SHP77 (cell line): ENCODE measurements at places on chromosomes 16 and 17.
A peak's percentile ranks its signal among the peaks of the same experiment; 100 is the strongest.

DNA sequence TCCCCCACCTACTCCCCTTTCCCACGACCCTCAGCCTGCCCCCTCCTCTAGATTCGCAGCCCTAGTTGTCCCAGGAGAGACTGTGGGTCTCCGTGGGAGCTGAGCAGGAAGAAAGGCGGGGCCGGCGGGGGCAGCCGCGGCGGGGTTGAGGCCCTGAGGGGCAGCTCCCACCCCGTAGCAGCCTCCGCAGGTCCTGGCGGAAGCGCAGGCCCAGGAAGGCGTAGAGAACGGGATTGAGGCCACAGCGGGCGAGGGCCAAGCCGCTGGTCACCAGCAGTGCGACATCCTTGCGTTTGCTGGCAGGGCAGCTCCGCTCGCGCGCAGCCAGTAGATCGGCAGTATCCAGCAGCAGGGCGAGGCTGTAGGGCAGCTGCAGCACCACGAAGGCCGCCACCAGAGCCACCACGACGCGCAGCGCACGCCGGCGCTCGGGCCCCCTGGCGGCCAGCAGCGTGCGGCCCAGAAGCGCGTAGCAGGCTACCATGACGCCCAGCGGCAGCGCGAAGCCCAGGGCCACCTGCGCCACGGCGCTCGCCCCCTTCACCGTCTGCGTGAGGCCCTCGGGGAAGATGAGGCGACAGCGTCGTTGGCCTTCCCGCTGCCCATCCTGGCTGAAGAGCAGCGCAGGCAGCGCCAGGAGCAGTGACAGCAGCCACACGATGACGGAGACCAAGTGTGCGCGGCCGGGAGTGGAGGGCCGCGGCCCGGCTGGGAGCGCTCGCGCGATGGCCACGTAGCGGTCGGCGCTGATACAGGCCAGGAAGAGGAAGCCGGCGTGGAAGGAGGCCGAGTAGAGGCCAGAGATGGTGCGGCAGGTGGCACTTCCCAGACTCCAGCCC, 1.9 kb downstream of the CCR10 start:
- DNase-seq: peak; percentile 63

DNA sequence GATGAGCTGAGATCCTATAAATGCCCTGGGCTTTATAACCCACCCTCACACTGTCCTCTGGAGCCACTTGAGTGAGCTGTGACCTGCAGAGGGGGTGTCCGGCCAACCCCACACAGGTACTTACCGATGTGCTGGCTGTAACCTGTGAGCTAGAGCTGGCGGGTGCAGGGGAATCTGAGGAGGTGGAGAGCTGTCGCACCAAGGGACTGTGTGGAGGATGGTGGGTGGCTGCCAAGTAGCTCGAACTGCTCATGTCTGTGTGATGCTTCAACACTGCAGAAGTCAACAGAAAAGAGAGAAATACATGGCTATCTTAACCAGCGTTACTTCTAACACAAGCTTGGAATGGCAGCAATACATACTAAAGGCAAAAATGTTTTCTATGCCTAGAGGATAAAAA, 39.4 kb downstream of the STH start:
- no peak for DNase-seq

DNA sequence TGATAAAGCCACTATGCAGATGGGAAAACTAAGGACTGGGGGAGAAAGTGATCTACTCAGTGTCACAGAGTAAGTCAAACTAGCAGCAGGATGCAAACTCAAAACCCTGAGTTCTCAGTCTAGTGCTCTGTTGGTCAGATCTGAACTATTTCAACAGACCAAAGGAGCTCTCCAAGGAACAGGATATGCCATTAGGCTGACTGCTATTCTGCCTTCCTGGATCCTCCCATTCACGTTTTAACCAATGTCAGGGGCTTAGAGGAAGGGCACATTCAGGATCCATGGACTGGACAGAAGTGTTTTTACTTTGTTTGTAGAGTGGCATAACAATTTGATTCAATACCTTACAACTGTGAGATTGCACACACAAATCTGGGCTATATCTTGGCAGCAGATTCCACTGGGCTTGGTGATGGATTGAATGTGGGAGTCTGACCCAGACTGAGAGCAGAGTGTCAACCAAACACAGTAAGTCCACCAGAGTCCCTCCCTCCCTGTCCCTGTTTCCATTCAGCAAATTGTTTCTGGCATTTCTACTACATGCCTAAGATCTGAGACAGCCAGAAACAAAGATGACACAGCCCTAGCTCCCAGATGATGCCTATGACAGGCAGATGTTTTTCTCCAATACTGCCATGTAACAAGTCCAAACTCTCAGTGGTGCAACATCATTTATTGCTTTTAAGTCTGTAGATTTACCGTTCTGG, 337.8 kb upstream of the CDH5 start:
- DNase-seq: no peak

DNA sequence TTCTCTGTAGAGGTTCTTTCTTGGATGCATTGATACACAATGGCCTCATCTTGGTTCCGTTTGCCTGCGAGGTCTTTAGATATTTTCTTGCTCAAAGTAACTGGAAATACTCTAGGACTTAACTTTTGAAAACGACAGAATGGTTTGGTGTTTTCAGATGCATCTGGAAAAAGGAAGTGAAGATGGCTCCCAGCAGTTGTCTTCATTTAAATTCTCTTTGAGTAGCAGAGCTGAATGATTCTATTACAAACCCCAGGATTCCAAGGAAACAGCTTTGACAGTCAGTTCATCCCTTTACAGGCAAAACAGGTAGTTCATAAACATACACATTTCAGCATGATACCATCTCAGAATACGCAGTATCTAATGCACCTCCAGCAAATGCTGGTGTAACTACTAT, 54.8 kb downstream of the PSMD12 start:
- DNase-seq: no peak

DNA sequence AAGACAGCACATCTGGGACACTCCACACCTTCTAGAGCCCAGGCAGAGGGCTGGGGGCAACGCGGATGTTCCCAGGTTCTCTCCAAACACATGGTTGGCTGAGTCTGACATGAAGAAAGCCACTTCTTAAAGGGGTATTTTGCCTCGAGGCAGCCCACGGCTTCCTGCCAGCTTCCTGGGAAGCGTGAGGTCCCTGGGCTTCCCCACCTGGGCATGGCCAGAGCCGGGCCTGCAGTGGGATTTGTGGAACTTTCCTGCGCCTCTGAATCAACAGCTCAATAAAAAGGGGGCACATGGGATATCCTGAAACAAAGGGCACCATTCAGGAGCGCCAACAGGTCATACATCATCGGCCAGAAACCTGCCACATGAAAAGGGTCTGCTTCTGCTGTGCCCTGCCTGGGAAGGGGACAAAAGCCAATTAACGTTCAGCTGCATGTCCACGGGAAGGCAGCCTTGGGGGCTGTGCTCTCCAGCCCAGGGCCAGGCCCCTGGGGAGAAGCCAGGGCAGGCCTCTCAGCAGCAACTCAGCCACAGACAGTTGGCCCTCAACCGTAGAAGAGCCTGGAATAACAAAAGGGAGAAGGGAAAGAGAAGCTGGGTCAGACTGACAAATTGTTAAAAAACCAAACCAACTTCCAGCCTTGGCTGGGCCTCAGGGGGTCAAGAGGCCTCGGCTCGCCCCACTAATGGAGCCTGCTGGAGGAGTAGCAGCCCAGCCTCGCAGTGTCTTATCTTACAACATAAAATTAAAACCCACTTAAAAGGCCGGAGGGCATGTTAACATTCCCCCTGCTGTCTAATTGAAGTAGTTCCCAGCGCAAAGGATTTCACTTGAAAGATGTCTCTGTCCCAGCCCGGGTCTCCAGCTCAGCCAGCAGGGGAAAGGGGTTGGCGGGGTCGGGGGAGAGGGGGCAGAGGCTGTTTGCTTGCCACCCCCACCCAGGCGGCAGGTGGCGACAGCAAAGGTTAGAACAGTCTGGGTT, 34.2 kb downstream of the TBX4 start:
- DNase-seq: no peak
